Activated CD4-positive, alpha-beta memory T cell treated with anti-CD3 and anti-CD28 coated beads, Interleukin-2, amount 10 ng/mL, durations not matched to agents 7 days and 5 days (primary cell): ENCODE measurements at places on chromosomes 16 and 17. TPM values are rescaled to one million over a fixed set of nuclear protein-coding genes. Genes with fewer than 3 reads are reported as not detected.

The KRT40 gene
- total RNA-seq: not detected

The DNAH9 gene
- not detected for total RNA-seq

DNA sequence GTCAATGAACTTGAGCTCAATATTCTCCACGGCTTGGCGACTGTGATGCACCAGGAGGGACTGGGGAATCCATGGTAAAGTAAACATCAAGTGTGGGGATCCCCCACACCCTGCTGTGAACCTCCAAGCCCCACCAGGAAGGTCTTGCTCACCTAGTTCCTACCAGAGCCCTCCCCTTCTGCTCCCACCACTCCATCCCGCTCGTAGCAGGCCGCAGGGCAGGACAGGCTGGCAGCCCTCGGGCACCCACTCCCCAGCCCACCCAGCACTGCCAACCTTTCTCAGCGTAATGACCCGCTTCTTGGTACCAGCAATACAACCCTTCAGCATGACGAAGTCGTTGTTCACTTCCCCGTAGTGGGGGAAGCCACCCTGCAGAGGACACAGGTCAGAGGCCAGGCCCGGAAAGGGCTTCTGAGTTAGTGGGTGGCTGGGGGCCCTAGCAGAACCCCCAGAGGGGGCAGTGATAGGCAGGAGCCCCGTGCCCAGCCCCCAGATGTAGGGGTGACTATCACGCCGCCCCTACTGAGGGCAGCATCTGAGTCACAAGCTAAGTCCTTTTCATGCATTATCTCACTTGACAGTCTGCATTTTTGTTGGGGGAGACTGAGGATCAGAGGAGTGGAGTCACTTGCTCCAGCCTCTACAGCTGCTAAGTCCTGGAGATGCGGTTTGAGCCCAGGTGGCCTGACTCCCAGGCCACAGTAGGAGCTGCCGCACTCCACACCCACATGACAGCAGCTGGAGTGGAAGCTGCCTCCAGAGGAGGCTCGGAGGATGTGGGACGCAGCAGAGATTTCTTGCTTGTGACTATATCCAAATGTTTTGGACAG lies 2.8 kb upstream of the MSRB1 start:
- DNase-seq: no peak

GRCh38 chr17:36848008-36848902 lies 89.0 kb upstream of the LHX1 start:
- DNase-seq: no peak

- no peak for DNase-seq
Measured at GRCh38 chr17:81644976-81645952, 8.3 kb downstream of the TSPAN10 start.

DNA sequence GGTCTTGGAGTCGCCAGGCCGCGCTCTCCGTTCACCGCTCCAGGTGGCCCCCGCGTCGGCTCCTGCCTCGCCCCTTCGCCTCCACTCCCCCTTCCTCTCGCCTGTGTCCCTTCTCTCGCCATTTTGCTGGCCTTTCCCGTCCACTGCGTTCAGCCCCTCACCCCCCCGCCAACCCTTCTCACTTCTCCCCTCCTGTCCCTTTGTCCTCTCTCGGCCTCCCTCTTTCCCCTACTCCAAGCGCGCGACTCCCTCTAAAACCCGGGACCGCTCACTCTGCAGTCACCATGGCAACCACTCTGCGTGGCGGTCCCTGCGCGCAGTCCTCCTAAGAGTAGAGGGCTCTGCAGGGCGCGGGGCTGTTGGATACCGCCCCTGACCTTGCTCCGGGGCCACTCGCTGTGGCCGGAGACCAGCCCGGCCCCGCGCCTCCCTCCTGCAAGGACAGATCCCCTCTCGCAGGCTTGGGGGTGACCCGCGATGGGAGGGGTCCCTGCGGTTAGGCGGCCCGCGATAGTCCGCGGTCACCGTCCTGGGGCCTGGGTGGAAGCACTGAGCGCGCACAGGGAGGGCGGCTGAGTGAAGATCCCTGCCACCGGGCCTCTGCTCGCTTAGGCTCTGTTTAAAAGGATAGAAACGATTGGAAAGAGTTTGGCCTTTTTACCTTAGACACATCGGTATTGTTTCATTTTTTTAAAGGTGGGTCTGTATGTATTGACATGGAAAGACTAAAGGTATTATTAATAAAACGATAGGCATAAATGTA lies 454 bp downstream of the CCDC40 start:
- DNase-seq: peak; percentile 39

DNA sequence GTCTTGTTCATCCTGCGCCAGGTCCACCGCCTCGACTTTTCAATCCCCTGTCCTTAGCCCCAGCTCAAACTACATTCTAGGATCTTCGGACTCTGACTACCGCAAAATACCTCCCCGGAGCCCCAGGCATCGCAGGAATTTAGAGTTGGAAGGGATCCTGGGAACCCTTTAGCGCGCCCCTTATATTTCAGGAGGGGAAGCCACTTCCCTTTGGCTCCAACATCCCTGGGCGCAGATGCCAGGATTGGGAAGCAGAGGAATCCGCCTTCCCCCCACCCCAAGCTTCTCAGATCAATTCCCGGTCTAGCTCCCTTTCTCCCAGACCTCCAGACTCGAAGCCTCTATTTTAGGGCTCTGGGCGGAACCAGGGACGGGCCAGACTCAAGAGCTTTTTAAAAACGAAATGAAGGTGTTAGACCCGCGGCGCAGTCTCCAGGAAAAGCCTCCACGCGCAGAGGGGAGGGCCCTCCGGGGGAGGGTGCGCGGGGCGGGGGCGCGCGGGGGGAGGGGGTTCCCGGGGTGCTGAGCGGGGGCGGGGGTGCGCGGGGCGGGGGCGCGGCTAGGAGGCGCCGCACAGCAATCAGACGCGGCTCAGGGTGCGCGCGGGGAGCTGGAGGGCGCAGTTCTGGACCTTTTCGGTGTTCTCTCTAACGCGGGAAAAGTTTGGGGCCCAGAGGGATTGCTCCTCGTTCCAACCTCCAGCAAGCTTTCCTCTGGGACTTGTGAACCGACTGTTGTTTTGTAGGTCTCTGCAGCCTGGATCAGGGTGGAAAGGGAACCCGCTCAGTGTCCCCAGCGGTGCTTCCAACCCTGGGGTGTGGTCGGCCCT lies 1.6 kb downstream of the AHSP start:
- no peak for DNase-seq
